Activated CD4-positive, alpha-beta T cell treated with anti-CD3 and anti-CD28 coated beads, Interleukin-2, amount 50 U/mL, for 48 hours (primary cell): ENCODE measurements at places on chromosomes 4 and X.

GRCh38 chr4:3440011-3440410 lies 1.8 kb upstream of the HGFAC start:
- DNase-seq, result no peak

DNA sequence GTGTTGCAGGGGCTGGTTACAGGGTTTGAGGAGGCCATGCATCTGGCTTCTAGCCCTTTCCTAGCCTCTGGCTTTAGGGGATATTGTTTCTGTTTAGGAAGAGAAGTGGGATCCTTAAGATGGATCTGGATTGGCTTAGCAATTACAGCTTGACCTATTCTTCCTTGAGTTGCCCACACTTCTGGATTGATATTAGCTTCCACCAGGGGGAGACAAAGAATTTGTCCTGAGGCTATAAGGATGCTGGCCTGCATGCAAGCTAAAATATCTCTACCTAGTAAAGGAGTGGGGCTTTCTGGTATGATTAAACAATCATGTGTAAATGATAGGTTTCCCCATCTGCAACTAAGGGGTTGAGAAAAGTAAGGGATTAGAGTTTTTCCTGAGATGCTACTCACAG lies 117.2 kb downstream of the TEX13C start:
- no peak for DNase-seq

GRCh38 chrX:44876767-44877166 lies 3.8 kb downstream of the KDM6A start:
- DNase-seq, result no peak

DNA sequence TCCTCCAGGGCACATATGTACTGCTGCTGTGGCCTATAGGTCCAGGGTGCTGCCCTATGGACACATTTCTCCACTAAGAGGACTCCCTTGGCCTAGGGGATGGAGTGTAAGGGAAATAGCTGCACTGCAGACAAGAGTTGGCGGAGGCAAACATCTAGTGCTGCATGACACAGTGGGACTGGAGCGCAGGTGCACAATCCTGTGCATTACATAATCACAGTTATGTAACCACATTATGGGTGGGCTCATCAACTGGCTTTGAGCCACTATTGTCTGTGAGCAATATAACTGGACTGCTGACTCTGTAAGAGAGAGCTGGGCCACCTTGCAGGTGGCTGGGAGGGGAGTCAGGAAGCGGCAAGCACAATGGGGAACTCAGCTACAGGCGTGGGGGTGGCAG lies 3.2 kb upstream of the TIGD2 start:
- no peak for DNase-seq

- DNase-seq, result no peak
Measured at GRCh38 chr4:98544818-98545414, 113.5 kb downstream of the TSPAN5 start.

DNA sequence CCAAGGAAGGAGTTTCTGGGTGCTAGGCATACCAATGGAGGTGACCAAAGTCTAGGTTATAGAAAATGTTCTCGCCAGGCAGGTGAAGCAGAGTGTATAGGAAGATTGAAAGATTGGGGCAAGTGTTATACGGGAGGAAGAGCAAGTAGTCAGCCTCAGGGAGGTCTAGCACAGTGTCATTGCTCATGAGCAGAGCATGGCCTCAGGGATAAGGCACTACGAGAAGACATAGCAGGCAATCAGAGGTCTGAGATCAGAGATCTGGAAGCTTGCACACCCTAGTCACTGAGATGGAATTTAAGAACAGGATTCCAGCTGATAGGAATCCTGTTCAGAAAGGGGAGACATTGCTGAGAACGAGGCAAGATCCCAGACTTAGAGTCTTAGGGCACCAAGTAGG lies 350.0 kb upstream of the CASK start:
- no peak for DNase-seq

DNA sequence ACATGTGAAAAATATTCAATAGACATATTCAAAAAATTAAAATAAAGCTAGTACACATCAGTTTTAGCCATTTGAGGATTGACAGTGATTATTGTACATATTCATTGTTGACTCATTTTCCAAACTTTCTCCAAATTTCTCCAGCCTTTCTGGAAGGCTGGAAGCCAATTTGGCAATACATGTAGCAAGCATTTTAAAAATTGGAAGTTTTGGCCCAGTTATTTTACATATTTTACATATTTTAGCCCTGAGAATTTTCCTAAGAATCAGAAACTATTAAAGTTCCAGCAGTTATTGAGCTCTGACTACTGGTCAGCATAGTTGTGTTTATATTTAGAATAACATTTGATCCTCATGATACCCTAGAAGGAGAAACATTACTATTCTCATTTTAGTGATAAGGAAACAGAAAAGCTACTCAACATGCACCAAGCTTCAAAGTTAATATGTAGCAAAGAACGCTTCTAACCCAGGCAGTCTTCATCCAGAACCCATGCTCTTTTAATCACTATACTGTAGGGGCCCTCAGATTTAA lies 3.2 kb downstream of the CABS1 start:
- no peak for DNase-seq

DNA sequence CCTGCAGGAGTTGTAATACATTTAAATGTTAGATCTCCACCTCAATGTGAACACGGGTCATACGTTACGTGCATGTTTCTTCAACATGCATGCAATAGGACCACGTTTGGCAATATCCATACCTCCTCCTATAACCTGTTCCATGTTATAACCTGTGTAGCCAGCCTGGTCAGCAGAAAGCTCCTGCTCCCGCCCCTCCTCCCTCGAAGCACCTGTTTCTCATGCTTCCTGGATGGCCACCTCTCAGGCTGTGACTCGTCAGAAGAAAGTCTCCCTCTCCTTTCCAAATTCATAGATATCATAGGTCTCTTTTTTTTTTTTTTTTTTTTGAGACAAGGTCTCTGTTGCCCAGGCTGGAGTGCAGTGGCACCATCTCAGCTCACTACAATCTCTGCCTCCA lies 96.5 kb downstream of the HMX1 start:
- DNase-seq, result no peak

- no peak for DNase-seq
Measured at GRCh38 chr4:183214912-183215488, 105.1 kb downstream of the CLDN22 start.

GRCh38 chr4:101229116-101229515 lies 118.2 kb downstream of the PPP3CA start:
- no peak for DNase-seq

DNA sequence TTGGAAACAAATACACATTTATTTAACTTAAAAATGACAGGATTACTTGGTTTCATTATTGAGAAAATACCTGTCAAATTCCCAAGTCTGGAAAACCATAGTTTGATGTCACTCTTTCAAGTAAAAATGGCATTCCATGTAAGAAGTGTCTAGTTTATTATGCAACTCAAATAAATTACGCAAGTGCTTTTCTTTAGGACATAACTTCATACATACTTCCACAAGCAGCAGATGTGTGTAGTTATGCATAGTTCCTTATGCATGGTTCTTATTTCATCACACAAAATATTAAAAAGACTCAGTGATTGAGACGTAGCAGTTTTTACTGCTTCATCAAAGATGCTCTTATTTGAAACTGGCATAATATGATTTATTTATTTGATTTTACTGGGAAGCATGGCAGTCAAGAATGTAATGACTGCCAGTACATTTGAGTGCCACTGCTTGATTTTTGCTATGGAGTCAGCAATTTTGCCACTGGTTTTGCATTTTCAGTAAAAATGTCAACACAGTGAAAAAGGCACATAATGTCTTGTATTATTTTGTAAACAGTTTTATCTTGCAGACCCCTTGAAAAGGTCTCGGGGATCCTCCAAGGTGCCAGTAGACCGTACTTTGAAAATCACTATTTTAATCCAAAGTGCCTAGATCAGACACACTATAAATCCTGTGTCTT lies 62.1 kb downstream of the CLCN3 start:
- DNase-seq, result no peak

DNA sequence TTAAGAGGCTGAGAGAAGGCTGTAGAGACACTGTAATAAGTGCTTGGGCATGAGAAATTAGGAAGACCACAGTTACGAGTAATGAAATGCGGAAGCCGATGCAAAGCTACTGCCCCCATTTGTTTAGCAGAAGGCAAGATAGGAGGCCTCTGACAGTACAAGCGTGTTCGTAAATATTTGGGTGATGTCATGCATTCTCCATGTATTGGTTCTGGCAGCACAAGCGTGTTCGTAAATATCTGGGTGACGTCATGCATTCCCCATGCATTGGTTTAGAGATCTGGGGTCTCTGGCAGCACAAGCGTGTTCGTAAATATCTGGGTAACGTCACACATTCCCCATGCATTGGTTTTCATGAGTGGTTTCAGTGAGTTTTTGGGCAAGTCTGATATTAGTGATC lies 661.5 kb upstream of the FRG1 start:
- DNase-seq, result no peak

- no peak for DNase-seq
Measured at GRCh38 chr4:3712112-3712805, 53.9 kb upstream of the ADRA2C start.

DNA sequence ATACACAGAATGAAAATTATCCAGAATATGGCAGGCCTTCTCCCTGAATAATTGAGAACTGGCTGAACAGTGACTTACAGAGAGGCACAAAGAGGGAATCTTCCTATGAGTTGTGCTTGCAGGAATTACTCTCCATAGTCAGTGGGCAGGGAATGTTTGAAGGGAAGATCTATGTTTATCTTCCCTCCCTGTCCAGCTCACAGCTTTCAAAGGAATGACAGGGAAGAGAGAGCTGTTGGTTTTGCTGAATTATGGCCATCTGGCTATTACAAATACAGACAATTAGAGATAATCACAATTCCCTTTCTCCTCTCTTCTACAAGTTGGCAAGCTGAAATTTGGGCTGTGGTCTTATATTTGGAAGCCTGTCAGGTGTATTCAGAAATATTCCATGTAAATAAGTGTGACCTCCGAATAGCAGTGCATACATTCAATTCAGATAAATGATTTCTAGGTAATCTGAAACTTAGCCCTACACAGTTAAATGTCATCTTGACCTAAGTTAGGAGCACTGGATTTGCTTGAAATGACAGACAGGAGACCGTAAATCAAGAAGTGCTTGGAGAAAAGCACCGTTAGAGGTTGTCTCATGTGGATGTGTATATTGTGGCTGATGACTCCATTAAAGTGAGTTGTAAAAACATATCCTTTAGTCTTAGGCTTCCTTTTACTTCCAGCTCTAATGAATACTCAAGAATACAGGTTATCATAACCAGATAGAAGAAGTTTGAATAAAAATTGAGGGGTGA lies 136.8 kb downstream of the C4orf33 start:
- DNase-seq, result no peak

DNA sequence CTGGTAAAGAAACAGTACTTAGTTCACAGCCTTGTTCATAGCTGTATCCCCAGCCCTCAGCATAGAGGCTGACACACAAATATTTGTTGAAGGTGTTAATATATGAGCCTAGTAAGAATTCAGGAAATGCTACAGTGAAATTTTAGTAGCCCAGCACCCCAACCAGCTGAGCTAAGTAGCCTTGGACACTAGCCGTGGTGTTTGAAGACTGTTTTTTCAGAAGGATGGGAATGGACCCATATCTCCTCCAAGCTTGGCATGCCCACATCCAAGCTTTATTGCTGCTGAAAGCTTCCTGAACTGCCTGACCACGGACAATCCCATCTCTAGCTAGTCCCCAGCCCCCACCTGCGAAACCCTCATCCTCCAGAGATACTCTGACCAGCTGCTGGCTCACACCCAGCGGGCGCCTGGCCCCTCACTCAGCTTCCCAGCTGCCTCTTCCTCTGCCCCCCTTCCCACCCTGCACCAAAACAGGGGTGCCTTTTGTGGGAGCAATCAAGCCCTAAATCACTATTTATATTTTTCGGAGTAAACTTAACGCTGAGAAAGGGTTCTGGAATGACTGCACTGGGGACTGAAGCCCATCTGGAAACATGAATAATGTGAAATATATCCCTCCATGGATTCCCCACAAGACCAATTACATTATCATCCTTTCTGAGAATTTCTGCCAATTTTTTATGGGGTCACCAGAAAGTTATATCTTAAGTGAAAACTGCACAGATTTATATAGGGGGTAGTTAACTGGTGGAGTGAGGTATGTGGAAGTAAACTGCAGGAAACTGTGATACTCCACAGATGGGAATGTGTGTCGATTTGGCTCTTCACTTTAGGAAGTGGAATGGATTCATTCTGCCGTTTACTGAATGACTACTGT lies 41.1 kb upstream of the CBR4 start:
- no peak for DNase-seq

DNA sequence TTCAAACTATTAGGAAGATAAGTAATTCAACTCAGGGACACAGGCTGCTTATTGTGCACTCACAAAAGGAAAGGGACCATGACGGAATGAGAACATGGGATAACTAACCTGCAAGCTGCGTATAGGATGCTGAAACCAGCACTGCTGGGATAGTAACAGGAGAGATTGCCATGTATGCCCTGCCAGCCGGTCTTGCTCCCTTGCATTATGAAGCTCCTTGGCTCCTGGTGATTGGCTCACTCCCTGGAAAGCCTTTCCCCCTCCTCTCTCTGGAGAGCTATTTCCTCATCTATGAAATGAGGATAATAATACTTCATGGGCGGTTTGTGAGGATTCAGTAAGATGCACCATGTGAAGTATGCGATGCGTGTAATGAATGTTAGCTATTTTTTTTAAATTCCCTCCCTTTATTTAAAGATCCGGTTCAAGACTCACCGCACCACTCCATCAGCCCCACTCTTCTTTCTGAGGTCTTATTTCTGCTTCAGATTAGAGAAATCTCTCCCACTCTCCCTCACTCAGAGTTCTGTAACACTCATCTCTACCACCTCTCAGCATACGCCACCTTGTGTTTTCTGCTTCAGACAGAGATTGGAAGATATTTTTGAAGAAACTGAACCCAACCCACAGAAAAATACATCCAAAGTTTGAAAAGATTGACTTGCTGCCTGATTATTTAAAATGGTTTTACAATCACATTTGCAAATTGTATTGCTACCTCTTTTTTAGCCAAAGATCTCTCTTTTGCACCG lies 18.4 kb downstream of the MSMO1 start:
- DNase-seq, result no peak

GRCh38 chrX:140433582-140433981 lies 71.3 kb downstream of the SOX3 start:
- DNase-seq, result no peak

GRCh38 chr4:45663003-45663402 lies 460.9 kb downstream of the GABRG1 start:
- no peak for DNase-seq

DNA sequence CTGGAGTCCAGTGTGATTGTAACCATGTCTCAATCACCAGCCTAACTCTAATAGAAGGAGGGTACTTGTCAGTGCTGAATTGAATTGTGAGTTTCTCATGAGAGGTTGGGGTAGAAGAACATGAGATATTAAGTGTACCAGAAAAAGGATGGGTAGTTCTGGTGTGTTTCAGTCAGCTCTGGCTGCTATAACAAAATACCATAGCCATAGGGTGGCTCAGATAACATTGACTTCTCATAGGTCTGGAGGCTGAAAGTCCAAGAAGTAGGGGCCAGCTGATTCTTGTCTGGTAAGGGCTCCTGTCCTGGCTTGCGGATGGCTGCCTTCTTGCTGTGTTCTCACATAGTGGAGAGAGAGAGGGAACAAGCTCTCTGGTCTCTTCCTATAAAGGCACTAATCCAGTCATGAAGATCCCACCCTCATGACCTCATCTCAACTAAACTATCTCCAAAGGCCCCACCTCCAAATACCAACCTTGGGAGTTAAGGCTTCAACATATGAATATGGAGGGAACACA lies 35.6 kb upstream of the STX18 start:
- no peak for DNase-seq

- DNase-seq, result no peak
Measured at GRCh38 chrX:12997906-12998687, 23.2 kb downstream of the TMSB4X start.
